ENCODE measurements at places on chromosomes 1 and 21.

DNA sequence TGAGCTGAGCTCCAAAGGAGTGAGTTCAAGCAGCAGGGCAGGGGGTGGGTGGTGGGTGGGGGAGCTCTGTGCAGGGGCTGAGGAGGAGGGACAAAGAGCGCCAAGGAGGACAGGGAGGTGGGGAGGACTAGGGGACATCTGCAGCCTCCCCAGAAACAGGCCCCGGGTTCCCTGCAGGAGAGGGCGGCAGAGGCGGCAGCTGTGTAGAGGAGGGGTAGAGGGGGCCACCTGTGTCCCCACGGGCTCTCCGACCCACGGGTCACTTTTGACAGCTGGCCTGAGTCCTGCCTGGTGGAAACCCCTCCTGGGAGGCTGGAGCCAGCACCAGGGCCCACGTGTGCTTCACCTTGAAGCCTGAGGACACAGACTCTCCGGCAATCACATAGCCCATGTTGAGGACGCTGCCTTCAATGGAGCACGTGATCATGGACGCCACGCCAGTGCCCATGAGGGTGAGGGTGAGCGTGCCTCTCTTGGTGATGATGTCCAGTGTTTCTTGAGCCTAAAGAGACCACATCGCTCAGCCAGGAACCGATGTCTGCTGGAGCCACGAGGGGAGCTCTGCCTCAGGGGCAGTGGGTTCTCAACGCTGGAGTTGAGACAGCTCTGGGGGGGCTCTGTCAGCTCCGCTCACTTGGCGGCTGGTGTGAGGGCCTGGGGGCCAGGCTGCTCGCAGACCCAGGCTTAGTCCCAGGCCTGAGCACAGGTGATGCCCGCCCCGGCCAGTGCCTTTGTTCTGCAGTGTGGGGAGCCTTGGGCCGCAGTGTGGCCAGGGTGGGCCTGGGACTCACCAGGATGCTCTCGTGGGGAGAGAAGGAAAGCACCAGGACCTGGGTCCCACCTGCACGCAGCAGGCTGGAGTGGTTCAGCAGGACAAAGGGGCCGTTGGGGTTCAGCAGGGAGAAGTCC is 6.6 kb upstream of the TMEM52 start:
- DNase-seq: no peak

- no peak for DNase-seq
These were observed 39.5 kb upstream of the DDAH1 start for GRCh38 chr1:85504417-85504816.

- no peak for DNase-seq
These were observed 10.6 kb upstream of the LDLRAD1 start for GRCh38 chr1:54028306-54029251.

DNA sequence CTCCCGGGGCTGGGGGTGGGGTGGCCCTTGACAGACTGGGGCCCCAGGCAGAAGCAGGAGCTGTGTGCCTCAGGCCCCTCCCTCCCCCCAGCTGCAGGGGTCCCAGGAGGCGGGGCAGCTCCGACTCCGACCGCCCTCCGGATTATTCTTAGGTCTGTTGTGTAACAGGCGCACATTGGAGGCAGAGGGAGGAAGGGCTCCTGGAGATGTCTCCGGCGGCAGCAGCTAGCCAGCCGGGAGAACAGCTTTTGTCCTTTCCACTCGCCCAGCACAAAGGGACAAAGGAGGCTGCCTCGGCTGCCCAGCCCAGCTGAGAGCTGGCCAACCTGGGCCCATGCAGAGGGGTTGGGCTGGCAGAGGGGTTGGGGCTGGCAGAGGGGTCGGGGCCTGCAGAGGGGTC is 29.7 kb upstream of the PLCH2 start:
- no peak for DNase-seq

- peak; percentile 89 for DNase-seq
These were observed at the start of gene SLC35D1 for GRCh38 chr1:67053785-67054772. Gene SLC35D1, minus strand, starts transcription at chr1:67054148. Its CDS starts 135 bp downstream, at chr1:67054013.

- DNase-seq: no peak
These were observed 21.5 kb downstream of the ADGRB2 start for GRCh38 chr1:31742462-31743212.

- no peak for DNase-seq
These were observed 25.6 kb downstream of the MEF2D start for GRCh38 chr1:156474966-156475365.

GRCh38 chr1:180851995-180852887 is 60.5 kb upstream of the KIAA1614 start:
- no peak for DNase-seq

GRCh38 chr1:107690491-107690890 is 274.5 kb downstream of the VAV3 start:
- no peak for DNase-seq

GRCh38 chr1:153549741-153550397 is 811 bp upstream of the S100A3 start:
- DNase-seq: no peak

- no peak for DNase-seq
These were observed 79.3 kb downstream of the DISP3 start for GRCh38 chr1:11558276-11558675.

DNA sequence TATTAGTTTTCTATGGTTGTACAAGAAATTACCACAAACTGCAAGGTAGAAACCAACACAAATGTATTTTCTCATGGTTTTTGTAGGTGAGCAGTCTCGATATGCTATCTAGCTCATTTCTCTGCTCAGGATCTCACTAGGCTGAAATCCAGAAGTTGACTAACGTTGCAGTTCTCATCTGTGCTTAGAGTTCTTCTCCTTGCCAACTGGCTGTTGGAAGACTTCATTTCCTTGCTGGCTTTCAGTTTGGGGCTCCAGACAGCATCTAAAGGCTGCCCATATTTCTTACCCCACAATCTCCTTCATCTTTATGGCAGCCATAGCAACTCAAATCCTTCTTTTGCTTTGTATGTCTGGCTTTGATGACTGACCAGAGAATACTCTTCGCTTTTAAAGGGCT is 362.6 kb upstream of the ADGRL4 start:
- DNase-seq: no peak

- no peak for DNase-seq
These were observed at the start of gene CDK18 for GRCh38 chr1:205504311-205505075. Gene CDK18, plus strand, starts transcription at chr1:205504669. Its CDS starts 18,499 bp downstream, at chr1:205523168.

DNA sequence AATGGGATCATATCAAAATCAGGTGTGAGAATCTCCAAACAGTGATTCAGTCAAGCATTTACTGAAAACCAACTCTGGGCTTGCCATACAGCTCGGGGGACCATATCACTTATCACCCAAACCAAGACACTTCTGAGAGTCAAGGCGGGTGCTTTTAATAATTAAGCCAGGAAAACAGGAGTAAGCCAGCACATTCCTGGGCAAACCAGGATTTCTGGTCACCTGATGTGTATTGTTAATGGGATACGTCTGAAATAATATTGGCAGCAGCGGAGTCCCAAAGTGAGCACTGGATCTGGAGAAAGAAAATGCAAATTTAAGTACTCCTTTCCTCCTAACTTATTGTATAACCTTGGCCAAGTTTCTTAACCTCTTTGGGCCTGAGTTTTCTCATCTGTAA is 17.6 kb downstream of the OSCP1 start:
- no peak for DNase-seq

- no peak for DNase-seq
These were observed 45.9 kb upstream of the CRB1 start for GRCh38 chr1:197222025-197222685.

DNA sequence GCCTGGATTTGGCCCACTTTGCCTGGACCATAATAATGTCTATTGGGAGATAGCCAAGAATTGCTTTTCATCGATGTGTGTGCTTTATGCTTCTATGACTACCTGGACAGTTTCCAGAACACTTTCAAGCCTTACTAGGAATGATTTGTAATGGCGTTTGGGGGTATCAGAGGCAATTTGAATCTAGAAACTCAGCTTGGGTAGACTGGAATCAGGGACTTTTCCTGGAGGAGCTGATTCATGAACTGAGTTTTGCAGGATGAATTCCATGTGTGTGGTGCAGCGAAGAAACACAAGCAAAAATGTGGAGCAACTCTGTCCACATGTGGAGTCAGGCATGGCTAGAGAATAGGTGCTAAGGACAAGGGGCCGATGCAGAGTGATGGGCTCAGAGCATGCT is 11.9 kb upstream of the TMEM61 start:
- no peak for DNase-seq

- no peak for DNase-seq
These were observed 69.9 kb downstream of the NAV1 start for GRCh38 chr1:201608635-201609395.
